Activated naive CD4-positive, alpha-beta T cell treated with anti-CD3 and anti-CD28 coated beads, Interleukin-2, amount 50 U/mL, for 16 hours (primary cell): ENCODE measurements at places on chromosomes 13 and 19.

DNA sequence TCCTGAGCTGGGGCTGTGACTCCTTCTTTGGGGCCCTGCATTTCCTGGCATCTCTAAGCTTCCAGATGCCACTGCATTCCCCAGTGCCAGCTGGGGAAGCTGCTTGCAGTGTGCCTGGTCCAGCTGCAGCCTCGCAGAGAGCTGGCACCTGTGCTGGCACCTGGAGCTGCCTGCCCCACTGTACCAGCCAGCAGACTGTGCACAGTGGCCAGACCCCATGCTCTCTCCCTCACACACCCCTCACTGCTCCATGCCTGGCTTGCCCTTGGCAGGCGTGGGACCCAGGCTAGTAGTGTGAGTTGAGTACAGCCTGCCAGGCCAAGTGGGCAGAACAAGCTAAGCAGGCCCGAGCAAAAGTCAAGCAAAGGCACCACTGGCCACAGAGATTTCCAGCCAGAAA, 327.5 kb downstream of the NDFIP2 start:
- no peak for DNase-seq

DNA sequence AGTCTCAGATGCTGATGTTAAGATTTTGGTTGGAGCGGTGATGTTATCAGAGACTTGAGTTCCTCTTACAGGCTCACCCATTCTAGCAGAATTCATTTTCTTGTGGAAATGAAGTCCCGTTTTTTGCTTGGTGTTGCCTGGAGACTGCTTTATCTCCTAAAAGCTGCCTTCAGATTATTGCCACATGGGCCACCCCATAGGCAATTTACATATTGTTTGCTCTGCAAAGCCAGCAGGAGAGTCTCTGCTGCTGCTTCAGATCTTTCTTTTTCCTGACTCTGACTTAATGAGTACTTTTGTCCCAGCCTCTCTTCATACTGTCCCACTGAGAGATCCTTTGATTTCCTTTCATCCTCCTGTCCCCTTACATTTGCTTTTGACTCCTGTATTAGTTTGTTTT, 114.6 kb downstream of the TDRD3 start:
- DNase-seq = no peak

GRCh38 chr13:35005051-35005450, 63.0 kb downstream of the NBEA start:
- no peak for DNase-seq

DNA sequence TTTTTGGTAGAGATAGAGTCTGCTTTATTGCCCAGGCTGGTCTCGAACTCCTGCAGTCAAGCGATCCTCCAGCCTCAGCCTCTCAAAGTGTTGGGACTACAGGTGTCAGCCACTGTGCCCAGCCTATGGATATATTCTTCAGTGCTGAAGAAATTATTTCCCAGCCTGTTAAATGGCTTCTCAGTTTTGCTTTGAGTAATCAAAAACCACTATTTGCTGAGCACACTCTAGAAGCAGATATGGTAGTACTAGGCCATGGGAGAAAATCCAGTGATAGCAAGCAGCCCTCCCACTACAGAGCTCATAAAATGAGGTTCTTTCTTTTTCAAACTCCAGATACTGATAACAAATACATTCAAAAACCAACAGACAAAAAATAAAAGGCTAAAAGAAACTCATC, 80.6 kb upstream of the CLDN10 start:
- DNase-seq = no peak

DNA sequence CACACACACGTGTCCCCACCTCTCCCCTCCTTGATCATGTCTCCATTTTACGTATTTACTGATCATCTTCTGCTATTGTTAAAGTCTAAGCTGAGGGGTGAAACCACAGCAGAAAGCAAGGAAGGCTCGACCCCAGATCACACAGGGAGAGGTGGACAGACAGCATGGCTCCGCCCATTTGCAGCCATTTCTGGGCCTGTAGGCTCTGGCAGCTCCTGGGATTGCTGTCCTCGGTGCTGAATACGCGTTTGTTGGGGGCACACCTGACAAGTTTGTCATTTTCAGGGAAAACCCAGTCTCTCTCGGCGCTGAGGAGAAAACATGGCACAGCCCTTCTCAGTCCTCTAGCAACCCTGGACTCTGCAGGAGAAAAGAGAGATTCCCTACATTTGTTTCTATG, 8.0 kb downstream of the TMEM86B start:
- DNase-seq = no peak

GRCh38 chr13:111551204-111551820, 230.9 kb downstream of the TEX29 start:
- DNase-seq = no peak

DNA sequence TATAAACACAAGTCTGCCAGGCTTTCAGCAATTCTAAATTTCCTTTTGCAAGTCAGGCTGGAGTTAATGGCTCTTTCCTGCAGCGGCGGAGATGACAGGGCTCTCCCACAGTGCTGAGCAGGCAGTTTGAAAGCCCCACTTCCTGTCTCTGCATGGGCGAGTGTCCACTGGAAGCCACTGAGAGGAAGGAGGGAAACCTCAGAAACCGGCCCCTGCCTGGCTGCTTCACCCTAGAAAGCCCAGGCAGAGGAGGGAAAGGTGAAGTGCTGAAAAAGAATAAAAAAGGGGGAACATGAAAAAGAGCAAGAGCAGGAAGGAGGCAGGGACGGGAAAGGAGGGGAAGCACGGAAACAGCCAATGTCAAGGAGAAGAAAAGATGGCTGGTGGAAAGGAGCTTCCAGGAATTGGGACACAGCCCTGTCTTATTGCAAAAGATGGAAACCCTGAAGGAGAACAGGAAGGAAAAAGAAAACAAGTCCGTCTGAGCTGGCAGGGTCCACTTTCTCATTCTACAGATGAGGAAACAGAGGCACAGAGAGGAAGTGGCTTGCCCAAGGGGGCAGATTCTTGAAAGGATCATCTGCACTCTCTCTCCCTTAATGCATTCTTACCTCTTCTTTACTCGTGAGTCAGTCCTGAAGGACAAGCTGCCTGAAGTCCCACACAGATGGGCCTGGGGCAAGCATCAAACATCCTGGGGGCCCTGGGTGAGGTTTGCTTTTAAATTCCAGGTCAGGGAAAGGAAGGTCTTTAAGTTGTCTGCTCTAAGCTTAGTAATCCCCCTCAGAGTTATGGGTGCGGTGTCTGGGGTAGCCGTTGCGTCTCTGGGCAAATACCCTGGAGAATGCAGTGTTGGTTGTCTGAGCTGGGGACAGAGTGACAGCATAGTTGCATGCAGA, 38.8 kb upstream of the ALOX5AP start:
- no peak for DNase-seq

DNA sequence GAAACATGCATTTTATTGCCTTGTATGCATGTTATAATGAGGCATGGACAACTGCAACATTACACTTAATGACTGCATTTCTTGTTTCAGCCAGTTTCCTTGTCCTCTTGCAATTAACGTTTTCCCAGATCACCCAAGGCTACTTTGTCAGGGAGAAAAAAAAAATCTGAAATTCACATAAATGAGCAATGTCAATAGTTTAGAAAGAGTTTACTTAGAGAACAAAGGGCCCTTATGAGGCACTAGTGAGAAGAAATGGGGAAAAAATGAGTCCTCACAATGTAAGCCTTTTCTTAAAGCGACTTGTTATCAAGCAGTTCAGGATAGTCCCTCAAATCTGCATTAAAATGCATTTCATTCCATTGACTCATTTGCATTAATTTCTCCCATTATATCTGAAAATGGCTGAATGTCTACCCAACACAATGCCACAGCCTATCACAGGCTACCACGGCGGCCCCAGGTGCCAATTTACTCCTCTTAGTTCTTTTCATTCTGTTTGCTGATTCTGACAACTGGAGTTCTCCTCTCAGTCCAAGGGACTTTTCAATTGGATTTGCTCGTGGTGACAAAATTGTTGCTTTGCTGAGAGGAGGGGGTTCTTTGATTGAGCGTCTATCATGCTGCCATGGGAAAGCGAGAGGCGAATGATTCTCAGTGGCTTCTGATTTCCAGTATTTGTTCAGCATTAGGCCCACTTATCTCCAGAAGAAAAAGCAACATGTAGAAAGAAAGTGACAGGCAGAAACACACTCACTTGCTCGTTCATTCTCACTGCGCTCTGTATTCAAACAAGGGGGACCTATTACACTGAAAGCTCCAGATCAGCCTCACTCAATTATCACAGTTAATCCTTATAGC, 107.1 kb downstream of the DACH1 start:
- no peak for DNase-seq

GRCh38 chr19:53826876-53827275, 2.8 kb upstream of the NLRP12 start:
- no peak for DNase-seq

DNA sequence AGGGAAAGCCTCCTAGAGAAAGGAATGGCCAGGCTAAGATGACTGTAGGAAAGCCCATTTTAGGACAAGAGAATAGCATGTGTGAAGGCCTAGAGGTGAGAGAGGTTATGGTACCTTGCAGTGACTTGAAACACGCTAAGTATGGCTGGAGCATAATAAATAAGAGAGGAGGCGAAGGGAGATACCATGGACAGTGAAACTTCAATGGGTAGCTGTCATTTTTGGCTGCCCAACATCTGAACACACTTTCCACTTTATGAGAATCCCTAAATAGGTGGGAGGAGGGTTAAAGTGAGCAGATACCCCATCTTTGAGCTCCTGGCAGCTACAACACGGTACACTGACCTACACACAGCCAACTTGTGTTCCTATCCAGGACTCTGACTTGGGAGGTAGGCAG, 8.0 kb upstream of the IFT88 start:
- DNase-seq = no peak

DNA sequence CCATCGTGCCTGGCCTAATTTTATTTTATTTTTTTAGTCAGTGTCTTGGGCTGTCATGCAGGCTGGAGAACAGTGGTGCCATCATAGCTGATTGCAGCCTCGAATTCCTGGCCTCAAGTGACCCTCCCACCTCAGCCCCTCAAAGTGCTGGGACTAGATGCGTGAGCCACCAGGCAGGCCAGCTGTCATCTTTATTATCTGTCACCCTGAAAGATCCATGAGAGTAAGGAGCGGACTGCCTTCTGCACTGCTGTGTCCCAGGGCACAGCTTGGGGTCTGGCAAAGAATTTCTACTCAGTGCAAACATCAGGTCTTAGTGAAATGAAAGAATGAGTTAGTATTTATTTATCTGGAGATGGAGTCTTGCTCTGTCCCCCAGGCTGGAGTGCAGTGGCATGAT, 9.5 kb upstream of the TLE5 start:
- DNase-seq = no peak

DNA sequence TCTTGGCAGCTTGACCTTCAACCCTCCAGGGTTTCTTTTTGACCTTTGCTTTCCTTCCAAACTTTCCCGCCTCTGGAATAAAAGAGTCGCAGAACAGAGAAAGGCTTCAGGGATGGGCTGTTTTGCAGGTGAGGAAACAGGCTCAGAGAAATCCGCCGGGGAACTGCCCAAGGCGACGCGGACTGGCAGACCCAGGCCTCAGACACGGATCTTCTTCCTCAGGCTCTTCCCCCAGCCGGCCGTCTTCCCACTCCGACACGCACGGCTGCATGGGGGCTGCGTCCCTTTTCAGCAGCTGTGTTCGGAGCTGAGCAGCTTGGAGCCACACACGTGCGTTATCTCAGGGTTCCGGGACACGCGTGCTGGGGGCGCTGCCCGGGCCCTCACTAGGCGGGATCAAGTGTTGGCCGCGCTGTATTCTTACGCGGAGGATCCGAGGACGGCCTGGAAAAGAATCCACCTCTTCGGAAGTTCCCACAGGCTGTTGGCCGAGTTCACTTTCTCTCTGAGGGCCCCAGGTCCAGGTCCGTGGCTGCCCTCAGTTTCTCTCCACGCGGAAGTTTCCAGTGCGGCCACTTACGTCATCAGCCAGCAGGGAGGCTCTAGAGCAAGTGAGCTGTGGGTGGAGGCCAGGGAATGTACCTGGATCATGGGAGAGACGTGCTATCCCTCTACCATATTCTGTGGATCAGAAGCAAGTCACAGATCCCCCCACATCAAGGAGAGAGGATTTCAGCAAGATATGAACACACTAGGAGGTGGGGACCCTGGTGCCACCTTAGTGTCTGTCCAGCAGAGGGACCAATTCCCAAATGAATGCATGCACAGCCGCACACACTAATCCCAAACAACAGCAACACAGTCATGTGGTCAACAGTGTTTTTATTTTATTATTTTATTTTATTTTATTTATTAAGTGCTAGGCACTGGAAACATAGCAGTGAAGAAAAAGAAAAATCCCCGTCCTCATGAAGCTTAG, 100.4 kb downstream of the ING1 start:
- DNase-seq = no peak

DNA sequence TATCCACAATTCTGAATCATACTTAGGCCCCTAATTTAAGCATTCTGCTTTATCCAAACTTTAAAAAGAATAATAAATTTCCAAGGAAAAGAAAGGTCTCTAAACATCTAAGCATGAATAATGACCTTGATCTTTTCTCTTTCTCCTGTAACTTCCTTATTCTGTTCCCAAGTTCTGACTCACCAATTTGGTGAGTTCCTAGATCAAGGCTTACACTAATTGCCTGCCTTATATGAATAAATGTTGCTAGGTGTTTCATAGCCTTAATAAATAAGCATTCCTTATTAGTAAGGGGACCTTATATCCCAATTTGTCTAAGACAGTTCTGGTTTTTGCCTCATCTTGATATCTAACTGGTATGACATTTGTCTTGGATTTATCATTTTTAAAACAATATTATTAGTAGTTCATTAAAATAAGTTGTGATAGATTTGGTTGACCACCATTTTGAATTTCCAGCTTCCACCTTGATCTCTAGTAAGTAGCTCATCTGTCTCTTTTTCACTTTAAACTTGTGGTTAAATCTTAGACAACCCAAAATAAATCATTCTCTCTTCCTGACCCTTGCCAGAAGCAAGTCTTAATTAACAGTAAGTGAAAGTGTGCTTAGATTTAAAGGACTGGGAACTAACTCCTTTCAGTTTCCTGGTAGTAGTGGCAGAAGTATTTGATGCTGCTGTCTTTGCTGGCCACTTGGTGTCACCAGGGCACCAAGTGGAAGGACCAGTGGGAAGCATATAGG, 121.2 kb upstream of the MLNR start:
- DNase-seq = no peak

GRCh38 chr13:92913840-92914239, 312.8 kb upstream of the GPC6 start:
- DNase-seq = no peak

DNA sequence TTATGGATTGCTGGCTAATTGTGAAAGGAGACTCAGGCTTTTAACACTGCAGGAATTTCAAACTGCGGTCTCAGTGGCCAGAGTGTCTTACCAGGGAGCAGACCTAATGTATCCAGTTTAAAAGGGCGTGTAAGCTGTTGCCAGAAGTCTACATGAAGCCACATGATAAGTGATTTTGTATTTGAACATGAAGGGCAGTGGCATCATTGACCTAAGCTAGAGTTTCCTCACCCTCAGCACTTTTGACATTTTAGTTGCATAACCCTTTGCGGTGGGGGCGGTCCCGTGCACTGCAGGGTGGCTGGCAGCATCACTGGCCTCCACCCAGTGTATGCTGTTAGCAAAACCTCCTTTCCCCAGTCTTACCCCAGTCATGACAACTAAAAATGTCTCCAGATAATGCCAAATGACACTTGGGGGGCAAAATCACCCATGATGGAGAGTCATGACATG, 23.7 kb upstream of the GPR18 start:
- peak; percentile 39 for DNase-seq

- DNase-seq = peak; percentile 36
These were observed 571 bp downstream of the SAFB2 start for GRCh38 chr19:5621945-5622464.
